ENCODE measurements at places on chromosomes 6 and 20.

DNA sequence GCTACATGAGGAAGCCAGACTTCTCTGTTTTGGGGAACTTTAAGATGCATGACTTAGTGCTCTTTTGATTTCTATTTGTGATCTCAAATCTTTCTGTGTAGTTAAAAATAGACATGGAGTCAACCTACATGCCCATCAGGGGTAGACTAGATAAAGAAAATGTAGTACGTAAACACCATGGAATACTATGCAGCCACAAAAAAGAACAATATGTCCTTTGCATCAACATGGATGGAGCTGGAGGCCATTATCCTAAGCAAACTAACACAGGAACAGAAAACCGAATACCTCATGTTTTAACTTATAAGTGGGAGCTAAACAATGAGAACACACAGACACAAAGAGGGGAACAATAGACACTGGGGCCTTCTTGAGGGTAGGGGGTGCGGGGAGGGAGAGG lies 102.8 kb downstream of the ZDHHC14 start:
- DNase-seq = no peak

DNA sequence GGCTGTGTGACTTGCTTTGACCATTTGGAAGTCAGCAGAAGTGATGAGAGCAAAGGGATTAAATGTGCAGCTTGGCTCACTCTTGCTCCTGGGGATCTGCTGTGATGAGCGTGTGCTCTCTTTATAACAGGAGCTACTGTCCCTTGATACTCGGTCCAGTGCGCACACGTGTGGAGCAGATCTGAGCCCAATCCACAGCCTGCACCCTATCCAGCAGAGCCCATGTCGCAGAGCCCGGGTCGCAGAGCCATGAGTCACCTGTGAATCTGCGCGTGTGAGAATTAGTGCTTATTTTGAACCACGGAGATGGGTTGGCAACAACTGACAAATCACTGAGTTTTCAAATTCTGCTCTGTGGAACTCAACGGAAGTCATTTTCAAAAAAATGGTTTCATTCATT lies 291.0 kb upstream of the SULF2 start:
- DNase-seq = no peak

DNA sequence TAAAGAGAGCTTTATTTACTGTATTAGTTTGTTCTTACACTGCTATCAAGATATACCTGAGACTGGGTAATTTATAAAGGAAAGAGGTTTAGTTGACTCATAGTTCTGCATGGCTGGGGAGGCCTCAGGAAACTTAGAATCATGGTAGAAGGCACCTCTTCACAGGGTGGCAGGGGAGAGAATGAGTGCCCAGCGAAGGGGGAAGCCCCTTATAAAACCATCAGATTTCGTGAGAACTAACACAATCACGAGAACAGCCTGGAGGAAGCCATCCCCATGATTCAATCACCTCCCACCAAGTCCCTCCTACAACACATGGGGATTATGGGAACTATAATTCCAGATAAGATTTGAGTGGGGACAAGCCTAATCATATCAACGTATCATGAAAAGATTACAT lies 27.2 kb downstream of the ARID1B start:
- DNase-seq = no peak

- DNase-seq = no peak
These were observed 189.1 kb downstream of the BMP2 start for GRCh38 chr20:6956574-6956973.

GRCh38 chr6:130967502-130968445 lies 95.3 kb downstream of the EPB41L2 start:
- no peak for DNase-seq

- no peak for DNase-seq
These were observed 66.3 kb downstream of the YTHDF1 start for GRCh38 chr20:63149531-63150192.

- no peak for DNase-seq
These were observed 55.1 kb downstream of the STAU1 start for GRCh38 chr20:49132995-49133478.

DNA sequence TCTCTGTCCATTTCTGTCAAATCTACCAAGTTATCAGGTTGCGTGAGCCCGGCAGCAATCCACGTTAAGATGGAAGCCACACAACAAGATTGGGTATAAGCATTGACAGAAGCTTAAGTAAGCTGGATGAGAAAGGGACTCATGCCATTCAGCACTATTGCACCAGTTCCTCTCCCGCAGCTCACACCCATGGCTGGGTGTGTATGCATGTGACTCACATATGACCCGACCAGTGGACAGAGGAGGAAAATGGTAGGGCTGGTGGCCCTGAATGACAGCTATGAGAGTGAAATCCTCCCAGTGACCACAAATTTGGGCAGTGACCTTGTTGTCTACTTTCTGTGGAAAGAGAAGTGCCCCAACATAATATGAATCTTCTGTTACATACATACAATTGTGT lies 113.5 kb downstream of the OTOR start:
- no peak for DNase-seq

GRCh38 chr6:31581434-31582229 lies 592 bp downstream of the LTB start:
- DNase-seq = no peak

DNA sequence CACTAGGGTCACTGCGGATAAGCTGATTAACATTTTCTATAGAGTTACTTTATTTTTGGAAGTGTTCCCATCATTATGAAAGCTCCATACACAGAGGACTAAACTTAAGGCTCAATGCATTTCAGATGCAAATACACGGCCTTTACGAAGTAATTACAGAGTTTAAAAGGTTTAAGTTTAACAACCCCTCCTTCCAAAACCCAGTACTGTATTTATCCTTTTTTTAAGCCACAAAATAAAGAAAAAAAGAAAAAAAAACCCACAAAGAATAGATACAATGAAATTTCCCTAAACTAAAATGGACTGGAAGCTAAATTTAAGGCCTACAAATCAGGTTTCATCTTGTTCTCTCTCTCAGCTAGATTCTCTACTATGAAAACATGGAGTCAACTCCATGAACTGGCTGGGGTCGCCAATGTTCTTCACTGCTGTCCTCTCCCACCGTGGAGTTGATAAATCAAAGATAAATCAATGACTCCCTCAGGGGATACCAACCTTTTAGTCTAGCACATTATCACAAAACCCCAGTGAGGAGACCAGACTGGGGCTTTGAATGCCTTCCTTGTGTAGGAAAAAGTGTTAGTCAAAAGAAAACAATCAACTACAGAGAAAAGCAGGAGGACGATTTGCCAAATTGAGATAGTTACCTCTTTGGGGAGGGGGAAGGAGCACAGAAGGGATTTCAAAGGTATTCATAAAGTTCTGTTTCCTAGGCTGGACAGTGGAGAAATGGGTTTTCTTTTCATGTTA lies 52.5 kb downstream of the TNFRSF21 start:
- no peak for DNase-seq

DNA sequence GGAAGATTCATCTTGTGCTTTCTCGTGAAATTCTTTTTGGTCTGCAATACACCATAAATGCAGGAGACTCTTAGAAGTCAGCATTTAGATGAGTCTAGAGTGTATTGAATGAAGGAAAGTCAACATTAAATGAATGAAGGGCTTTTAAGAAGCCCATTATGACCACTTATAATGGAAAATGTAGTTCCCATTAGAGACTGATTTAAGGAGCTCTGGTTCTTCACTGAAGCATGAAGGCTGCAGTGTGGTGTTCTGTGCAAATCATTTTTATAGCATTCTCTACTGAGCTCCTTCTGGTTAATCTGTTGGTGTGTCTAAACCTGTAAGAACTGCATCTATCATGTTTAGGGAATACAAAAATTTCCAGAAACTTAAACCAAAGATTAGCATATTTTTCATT lies 19.7 kb downstream of the NCOA7 start:
- no peak for DNase-seq

- no peak for DNase-seq
These were observed 16.9 kb upstream of the HBS1L start for GRCh38 chr6:135071541-135071940.

- DNase-seq = no peak
These were observed 101.2 kb upstream of the NT5E start for GRCh38 chr6:85348643-85349042.

DNA sequence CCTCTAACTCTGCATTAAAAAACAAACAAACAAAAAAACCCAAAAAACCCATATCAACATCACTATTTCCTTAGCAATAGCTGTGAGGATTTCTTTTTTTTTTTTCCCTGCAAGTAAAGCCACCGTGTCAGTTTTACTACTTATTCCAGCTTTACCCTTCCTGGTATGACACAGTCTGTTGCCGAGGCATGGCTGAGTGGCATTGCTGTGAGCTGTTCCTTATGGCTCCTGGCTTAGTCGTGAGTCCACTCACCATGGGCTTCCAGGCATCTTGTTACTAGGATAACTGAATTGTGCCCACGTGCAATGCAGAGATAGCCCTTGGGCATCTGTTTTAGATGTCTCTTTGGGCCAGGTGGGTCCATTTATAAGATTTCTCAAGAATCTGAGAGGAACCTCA lies 84.8 kb downstream of the LRRC1 start:
- no peak for DNase-seq

- no peak for DNase-seq
These were observed 2.5 kb upstream of the KATNA1 start for GRCh38 chr6:149651056-149651455.

GRCh38 chr6:52254731-52255378 lies 10.6 kb upstream of the IL17F start:
- no peak for DNase-seq

DNA sequence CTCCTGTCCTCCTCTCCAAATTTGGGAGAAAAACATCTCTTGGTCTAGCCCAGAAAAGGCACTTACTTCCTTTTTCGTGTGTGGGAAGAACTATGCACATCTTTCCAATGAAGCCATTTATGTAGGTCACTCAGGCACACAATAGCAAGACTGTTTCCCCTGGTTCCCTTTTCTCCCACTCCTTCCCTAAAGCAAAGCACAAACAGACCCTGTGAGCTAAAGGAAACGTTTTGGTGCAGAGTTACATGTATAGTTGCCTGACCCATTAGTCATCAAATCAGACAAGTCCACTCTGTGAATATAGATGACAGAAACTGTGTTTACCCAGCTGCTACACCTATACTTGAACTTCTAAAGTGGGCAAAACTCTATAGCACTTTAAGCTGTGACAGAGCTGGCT lies 474.6 kb downstream of the COL12A1 start:
- DNase-seq = no peak

DNA sequence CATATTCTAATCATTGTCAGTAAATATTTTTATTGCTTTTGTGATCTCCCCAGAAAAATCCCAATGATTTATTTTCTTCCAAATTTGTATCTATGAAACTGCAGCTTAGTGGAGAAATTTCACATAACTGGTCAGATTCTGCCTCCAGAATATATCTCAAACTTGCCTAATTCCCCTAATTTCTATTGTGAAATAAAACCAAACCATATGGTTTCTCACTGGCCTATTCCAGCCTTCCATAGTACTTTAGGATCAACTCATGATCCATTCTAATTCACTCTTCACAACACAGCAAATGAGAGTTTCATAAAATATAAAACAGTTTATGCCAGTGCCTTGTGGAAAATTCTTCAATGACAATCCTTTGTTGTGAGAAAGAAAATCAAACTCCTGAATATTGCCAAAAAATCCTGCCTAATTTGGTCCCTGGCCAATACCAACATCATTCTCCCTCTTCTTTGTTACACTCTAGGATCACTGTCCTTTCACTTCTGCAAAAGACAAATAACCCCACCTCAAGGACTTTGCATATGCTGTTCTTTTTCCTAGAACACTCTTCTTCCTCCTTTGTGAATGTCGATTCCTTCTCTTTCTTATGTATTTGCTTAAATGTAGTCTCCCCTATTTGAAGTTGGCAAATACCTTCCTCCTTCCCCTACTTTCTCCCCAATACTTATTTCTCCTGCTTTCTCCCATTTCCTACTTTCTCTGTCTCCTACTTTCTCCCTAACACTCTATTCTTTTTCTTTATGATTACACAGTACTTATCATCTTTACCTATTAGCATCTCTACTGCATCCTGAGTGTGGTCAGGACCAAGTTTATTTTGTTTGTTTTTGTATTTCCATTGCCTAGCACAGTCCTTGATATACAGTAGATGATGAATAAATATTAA lies 587.5 kb downstream of the RFPL4B start:
- no peak for DNase-seq

DNA sequence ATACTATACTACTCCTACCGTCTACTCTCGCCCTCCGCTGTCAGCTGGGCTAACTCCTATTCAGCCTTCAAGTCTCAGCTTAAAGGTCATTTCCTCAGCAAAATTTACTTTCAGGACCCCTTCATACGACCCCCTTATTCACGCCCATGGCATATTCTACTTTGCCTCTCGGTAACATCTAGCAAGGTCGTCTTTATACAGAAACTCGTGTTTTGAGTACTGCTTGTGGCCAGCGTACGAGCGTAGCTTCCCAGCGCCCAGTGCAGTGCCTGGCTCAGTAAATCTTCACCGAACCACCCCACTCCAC lies 546 bp downstream of the CRNKL1 start:
- no peak for DNase-seq

- no peak for DNase-seq
These were observed 618 bp upstream of the SLC16A10 start for GRCh38 chr6:111086685-111087084.

DNA sequence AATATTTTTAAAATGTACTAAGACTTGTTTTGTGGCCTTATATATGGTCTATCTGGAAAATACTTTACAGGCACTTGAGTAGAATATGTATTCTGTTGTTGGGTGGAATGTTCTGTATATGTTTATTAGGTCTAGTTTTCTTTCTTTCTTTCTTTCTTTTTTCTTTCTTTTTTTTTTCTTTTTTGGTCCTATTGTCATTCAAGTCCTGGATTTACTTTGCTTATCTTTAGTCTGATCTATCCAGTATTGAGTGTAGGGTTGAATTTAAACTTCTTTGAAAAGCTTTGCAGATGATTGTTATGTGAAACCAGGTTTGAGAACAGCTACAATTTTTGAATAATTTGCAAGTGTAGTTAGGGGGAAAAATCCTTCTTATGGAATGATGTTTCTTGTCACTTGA lies 67.1 kb upstream of the GRIK2 start:
- no peak for DNase-seq

DNA sequence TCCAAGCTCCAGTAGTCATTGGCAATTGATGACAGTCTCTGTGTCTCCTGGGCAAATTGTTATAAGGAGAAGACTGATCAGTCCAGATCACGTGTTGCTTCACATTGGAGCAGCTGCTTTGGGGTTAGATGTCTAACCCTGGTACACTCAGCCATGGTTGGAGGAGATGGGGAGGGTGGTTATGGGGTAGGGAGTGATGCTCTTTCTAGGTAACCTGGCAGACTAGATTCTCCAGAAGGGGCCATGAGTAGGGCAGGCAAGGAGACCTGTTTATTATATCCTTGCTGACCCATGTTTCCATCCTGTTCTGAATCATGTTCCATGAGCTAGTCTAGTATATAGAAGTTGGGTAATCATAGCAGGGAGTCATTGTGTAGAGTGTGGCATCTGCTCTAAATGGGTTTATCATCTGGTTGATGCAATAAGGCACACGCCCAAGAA lies 50.8 kb upstream of the BACH2 start:
- DNase-seq = no peak

DNA sequence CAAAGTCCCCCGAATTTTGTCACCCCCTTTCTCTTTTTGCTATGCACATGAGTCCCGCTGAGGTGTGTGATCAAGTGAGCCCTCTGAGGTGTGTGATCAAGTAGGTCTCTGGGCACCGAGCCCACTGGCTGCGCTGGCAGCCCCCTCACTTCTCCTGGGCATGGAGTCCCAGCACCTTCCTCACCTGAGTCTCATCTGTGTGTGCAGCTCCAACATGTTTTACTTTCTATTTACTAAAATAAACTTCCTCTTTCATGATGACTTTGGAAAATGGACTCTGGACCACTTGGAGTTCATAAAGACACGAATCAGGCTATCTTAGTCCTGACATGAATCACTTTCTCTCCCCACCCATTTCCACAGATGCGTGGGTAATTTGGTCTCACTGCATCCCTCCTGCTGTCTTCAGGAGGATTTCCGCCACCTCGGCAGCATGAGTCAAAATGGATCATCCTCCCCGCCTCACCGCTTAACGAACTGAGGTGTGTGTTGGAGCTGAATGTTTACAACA lies 39.8 kb downstream of the PRDM1 start:
- peak; percentile 38 for DNase-seq

Data from stimulated activated CD4-positive, alpha-beta T cell treated with anti-CD3 and anti-CD28 coated beads, Interleukin-2, amount 100 ng/mL, for 48 hours (primary cell).